ENCODE measurements at places on chromosomes 1 and 21.

GRCh38 chr1:8663915-8664329, 153.5 kb downstream of the RERE start:
- DNase-seq = no peak

- no peak for DNase-seq
Measured at GRCh38 chr21:16620786-16621320, 891.1 kb downstream of the USP25 start.

GRCh38 chr1:108063703-108064102, 98.7 kb upstream of the VAV3 start:
- no peak for DNase-seq

- no peak for DNase-seq
Measured at GRCh38 chr1:107946794-107947193, 18.2 kb downstream of the VAV3 start.

DNA sequence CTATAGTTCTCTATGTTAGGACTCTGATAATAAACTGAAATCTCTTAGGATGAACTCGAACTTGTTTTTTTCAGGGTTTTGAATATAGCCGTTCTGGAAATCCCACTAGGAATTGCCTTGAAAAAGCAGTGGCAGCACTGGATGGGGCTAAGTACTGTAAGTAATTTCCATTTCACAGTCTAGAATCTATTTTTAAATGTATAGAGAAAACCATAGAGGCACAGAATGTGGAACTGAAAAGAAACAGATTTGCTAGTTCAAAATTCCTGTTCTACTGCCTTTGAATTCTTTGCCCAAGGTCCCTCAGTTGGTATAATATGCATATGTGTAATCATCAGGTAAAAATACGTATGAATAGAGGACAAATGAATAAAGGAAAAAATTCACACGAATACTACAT, 4.8 kb downstream of the CTH start:
- DNase-seq = no peak

GRCh38 chr1:220918285-220918951, 39.2 kb downstream of the HLX start:
- DNase-seq = no peak

GRCh38 chr1:206721454-206721853, 36.7 kb downstream of the MAPKAPK2 start:
- DNase-seq = no peak

DNA sequence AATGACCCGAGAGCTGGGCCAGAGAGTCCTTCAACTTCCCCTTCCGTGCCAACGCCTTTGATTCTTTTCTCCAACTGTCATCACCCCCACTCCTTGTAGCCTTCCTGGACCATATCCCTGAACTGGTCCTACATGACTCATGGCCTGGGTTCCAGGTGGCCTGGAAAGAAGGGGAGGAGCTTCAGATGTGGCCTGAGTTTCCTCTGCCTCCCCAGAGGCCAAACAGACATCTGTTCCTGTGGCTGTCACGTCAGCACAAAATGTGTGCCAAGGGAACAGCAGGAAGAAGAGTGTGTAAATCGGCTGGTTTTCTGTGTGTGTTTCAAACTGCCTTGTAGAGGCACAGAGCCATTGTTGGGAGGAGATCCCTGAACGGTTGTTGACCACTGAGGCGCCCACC, 24.9 kb upstream of the KIRREL1 start:
- no peak for DNase-seq

- DNase-seq = no peak
Measured at GRCh38 chr1:15742339-15742801, at the start of gene TMEM82. Gene TMEM82 (plus strand): TSS chr1:15742499. CDS start chr1:15742560, 61 bp downstream.

DNA sequence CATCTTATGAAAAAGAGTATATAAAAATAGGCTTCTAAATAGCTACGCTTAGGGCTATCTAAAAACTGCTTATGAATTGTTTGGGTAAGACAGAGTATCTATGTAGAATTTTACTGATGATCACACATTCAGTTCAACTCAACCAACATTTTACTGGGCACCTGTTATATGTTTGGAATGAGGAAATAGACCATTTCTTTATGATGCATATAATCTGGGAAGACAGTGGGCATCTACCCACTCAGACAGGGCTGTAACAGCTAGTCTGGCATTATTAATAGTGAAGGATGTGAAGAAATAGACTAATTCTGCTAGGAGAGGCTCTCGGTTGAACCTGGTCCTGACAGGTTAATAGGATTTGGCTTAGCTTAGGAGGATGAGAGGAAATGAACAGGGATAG, 56.9 kb downstream of the TIAM1 start:
- DNase-seq = no peak

- DNase-seq = no peak
Measured at GRCh38 chr1:145997718-145998023, 1.3 kb upstream of the TXNIP start.

- no peak for DNase-seq
Measured at GRCh38 chr1:15515022-15515663, 8.9 kb downstream of the CASP9 start.

- no peak for DNase-seq
Measured at GRCh38 chr1:219959540-219960203, 31.3 kb upstream of the SLC30A10 start.

All from NK-92 treated with Interleukin-12 subunit alpha and Interleukin-12 subunit beta, amount 100 ng/mL, for 24 hours (cell line).